ENCODE measurements at places on chromosomes 2 and 18.

DNA sequence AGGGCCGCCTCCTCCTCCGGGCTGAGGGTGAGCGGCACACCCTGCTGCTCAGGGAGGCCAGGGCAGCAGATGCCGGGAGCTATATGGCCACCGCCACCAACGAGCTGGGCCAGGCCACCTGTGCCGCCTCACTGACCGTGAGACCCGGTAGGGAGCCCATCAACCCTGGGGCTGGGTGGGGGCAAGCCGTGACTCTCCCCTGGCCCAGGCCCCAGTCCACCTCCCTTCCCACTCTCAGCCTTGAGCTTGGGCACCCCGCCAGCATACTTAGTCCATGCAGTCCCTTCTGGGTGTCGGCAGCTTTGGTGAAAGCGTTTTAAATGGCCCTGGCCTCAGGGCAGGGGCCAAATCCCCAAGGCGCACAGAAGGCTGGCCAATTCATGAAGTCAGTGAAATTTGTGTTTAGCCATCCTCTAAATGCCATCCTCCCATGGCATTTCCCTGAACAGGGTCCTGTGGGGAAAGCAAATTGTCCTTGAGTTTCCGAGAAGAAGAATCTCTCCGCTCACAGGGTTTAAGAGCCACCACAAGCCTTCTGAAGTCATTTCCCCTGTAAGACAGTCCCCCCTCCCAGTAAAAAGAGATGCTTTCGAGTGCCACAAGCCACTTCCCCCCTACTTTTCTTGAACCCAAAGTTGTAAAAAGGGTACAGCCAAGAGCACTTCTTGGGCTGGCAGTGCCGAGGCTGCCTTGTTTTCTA lies 17.2 kb downstream of the SPEG start:
- no peak for DNase-seq

DNA sequence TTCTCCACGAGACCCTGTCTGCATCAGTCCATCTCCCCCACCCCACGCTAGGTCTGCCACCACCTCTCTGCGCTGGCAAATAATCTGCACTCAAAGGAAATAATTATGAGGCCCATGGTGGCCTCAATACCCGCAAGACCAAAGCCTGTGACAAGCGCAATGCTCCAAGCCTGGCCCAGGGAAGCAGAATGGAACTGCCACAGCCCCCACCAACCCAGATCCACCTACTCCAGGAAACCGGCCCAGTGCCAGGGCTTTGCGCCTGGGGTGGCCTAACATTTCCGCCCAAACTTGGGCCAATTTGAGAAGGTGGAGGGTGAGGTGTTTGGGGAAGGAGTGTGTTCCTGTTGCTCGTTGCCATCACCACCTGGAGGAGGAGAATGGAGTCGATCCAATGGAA lies 26.0 kb upstream of the ATOH8 start:
- DNase-seq: no peak

DNA sequence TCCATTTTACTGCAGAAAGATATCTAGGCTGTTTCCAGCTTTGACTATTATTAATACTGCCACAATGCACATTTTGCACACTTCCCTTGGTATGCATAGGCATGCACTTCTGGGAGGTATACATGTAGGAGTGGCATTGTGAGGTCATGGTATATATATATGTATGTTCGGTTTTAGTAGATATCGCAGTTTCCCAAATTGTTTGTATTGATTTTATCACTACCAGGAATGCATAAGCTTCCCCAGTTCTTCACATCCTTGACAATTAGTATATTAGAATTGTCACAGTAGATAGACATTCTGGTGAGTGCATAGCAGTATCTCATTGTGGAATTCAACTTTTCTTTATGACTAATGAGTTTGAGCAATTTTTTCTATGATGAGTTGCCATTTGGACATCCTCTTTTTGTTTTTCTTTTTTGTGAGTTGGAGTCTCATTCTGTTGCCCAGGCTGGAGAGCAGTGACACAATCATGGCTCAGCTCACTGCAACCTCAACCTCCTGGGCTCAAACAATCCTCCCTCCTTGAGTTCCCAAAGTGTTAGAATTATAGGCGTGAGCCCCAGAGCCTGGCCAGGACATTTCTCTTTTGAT lies 4.2 kb upstream of the GRB14 start:
- no peak for DNase-seq

GRCh38 chr2:241234962-241235740 lies 46.7 kb downstream of the ANO7 start:
- DNase-seq: no peak

Measured in activated CD8-positive, alpha-beta memory T cell treated with anti-CD3 and anti-CD28 coated beads for 4 hours (primary cell).